ENCODE measurements at places on chromosomes 1 and 21.
A peak's percentile ranks its signal among the peaks of the same experiment; 100 is the strongest.

GRCh38 chr1:39625009-39625408 is 14.4 kb downstream of the HEYL start:
- no peak for DNase-seq

GRCh38 chr1:110011527-110012041 is 22.8 kb upstream of the STRIP1 start:
- peak; percentile 51 for DNase-seq

GRCh38 chr1:53277326-53277725 is 39.0 kb upstream of the MAGOH start:
- DNase-seq, result no peak

DNA sequence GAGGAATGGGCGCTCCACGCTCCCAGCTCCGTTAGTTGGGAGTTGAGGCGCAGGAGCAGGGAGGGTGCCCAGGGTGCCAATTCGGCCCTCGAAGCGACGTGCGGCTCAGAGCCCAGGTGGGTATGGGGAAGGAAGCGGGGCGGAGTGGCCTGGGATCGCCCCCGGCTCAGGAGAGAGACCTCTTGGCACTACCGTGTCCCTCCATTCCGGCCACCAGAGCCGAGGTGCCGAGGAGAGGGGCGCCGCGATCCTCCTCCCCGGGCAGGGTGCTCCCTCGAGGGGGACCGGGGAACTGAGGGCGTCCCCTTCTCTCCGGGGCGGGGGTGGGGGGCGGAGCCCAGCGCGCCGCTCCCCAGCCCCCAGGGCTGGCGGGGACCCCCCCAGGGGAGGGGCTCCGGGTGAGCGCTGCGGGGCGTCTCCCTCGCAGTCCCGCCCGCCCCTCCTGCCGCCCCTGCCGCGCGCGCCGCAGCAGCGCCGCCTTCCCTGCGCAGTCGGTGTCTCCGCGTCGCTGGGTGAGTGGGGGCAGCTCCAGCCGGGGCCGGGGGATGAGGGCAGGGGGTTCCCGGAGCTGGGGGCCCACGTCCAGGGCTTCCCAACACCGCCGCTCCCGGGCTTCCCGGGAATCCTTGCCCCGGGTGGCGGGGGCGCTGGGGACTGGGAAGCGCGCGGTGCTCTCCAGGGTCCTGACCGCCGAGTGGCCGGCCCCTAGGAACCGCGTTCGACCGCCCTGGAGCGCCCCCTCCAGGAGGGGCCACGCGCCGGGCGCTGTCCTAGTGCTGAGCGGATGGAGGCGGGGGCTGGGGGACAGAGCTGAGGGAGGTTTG is at the start of gene HPCA:
HPCA (plus strand) TSS at position 488 of the 824 bp plus-strand sequence. CDS start 2,408 bp downstream, outside the sequence.
- peak; percentile 34 for DNase-seq

DNA sequence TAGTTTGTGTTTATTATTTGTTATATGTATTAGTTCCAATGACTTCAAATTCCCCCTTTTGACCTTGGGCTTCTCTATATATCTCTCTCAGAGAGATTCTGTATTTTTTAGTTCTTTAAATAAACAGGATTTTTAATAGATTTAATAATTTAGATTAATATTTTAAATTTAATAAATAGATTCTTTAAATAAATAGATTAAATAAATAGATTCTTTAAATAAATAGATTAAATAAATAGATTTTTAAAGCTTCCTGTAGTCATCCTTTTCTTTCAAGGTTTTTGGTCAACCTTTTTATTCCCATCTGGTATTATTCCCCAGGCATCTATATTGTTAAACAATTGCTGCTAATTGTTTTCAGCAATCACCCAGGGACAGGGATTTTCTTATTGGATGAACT is 721.9 kb upstream of the ADAMTS5 start:
- DNase-seq, result no peak

- DNase-seq, result no peak
These were observed 94.2 kb downstream of the PLXNA2 start for GRCh38 chr1:208149776-208150514.

GRCh38 chr1:53326598-53327181 is 1.2 kb downstream of the LRP8 start:
- no peak for DNase-seq

DNA sequence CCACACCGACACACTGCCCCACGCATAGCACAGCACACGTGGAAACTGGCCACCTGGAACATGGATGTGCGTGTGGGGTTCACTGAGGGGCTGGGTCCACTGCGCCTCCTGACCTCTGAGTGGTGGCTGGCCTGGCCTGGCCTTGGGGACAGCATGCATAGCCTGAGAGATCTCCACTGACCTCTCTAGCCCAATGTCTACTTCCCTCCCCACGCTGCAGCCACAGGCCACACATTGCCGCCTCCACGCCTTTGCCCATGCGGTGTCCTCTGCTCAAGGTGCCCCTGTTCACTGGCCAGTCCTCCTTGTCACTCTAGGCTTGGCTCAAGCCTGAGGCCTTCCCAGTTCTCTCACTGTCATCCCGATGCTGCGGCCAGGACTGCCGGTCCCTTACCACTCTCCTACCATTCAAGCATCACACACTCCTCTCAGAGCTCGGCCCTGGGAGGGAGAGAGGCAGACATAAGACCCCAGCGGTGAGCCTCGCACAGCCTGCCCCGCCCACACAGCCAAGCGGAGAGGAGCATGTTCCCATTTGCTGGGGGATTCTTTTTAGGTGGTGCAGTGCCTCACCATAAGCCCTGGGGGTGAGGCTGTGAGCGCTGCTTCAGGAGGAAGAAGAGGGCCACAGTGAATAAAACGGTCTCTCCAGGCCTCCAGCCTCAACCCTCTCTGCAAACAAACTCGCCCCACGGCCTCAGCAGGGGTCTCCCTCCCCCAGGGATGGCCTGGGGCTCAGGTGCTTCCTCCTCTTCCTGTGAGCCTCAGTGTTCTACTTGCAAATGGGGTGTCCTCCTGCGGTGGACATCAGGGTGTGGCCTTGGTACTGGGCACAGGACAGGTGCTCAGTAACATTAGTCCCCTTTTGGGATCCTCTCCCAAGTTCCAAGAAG is 80.8 kb downstream of the DMRTB1 start:
- no peak for DNase-seq

DNA sequence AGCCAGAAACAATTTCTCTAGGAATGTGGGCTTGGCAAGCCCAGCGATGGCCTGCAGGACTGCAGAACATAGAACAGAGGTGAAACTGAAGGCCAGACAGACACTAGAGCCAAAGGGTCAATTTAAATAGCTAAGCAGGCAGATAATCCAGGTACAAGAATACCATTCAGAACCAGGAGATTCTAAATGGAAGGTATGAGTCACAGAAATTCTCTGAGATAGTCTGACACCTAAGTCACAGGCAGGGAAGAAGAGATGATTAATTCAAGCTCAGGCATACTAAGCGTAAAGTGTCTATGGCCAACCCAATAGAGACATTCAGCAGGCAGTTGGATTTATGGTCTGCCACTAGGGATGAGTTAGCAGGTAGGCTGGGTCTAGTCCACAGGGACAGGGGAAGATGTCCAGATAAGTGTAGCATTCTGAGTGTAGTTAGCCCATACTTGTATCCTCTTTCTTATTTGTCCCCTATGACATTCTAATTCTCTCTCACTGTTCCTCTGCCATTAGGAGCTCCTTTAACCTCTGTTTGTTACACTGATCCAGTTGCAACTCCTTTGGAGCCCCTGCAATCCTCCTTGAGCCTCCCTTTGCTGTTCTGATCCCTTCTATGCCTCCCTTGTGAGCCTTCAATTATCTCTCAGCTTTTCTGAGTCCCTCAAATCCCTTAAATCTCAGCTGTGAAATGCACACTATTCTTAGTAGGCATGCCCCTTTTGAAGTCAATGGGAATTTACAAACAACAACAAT is 383.8 kb downstream of the LMO4 start:
- no peak for DNase-seq

- peak; percentile 76 for DNase-seq
These were observed 26.1 kb downstream of the UBE2T start for GRCh38 chr1:202315576-202316168.

GRCh38 chr21:31730712-31731055 is 1.2 kb downstream of the SCAF4 start:
- DNase-seq, result no peak

DNA sequence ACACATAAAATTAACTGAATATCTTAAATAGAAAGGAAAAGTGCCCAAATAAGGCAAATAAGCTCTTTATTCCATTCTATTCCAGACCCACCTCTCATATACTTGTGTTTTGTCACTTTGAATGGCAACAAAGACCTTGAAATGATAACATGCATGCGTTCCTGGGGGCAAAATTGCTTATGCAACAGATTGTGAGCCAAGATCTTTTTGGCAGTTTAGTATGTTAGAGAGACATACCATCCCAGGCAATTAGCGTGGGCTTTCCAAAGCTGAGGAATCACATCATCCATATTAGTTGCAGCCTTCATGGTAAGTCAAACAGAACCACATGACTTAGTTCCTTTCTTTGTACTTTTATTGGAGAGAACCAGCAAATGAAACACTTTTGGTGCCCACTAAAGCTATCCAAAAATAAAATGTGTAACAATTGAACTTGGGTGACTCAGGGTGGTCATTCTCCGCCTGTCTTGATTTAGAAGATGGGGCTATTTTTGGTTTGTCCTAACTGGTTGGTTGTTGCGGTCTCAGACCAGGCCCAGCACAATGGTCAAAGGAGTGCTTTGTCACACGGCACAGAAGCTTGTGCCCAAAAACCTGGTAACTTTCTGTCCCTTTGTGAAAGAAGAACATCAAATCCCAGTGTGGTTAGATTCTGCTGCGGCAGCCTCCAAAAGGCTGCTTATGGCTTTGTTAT is 68.7 kb upstream of the ATF3 start:
- no peak for DNase-seq

DNA sequence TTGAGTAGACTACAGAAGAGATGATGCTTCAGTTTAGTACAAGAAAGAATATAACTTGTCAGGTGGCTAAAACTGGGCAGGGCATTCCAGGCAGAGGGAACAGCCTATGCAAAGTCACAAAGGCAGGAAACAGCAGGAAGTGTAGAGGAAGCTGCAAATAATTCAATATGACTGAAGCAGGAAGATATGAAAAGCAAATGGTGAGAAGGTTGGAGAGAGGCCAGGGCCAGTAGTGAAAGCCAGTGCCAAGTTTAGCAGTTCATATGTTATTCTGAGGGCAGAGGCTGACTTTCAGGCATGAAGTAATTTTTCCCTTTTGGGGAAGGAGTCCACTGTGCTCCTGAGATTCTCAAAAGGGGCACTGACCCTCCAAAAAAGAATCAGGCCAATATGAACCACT is 8.0 kb upstream of the YBX1 start:
- DNase-seq, result no peak

DNA sequence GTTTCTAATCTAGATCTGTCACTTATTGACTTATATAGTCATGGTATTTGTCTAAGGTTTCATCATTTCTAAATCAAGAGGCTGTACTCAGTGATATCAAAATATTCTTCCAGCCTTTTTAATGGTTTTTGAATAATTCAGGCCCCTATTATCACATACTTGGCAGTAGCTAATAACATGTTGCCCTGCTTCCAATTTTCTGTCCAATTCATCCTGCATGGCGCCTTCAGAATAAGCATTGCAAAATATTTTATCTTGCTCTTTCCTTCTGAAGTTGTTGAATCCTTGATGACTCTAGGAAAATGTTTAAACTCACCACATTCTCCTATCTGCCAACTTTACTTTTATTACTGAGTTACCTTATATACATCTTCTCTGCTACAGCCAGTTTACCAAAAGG is 517.2 kb upstream of the B3GALT2 start:
- DNase-seq, result no peak

GRCh38 chr21:37944496-37944895 is 28.2 kb upstream of the KCNJ6 start:
- DNase-seq, result no peak

DNA sequence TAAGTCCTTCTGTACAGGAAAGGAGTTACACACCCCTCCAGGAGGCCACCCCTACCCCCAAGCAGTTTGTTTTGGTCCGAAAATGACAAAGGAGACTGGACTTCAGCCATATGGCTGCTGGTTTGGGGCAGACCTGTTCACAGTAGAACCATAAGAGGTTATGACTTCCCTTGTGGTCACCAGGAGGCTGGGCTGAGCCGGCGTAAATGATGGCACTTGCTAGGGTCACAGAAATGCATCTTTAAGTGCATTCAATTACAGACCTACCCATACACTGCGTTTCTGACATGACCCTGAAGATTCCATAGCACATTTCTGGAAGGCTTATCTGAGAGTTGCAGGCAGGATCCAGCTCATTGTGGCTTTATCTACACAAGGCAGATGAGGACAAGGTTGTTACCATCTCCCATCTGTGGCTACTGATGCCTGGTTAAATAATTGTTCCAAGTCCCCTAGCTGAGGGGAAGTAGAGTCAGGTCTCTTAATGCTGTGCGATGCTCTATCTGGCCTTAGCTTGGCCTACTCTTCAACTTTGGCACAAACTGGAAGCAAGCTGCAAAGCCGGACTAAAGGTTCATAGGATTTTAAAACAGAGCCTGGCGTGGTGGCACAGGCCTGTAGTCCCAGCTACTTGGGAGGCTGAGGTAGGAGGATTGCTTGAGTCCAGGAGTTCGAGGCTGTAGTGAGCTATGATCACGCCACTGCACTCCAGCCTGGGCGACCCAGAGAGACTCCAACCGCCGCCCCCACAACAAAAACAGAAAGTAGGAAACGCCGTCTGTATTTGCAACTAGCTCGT is 1.7 kb upstream of the TRIM67 start:
- no peak for DNase-seq

DNA sequence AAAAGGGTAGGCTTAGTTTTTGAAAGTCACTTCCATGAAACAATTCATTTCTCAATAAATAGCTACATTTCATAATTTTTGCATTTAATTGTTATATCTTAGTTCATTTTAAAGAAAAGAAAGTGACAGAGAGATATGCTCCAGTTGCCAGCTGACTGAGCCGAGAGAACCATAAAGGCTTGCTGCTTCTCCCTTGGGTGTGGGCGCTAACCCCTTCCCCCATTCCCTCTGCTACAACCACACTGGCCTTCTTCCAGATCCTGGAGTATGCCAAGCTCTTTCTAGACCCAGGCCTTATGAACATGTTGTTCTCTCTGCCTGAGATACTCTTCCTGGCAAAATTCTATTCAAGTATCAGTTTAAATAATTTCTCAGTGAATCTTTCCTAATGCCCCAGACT is 12.3 kb downstream of the SORT1 start:
- DNase-seq, result no peak

- peak; percentile 10 for DNase-seq
These were observed 2.6 kb downstream of the TMEM51 start for GRCh38 chr1:15155888-15156741.

DNA sequence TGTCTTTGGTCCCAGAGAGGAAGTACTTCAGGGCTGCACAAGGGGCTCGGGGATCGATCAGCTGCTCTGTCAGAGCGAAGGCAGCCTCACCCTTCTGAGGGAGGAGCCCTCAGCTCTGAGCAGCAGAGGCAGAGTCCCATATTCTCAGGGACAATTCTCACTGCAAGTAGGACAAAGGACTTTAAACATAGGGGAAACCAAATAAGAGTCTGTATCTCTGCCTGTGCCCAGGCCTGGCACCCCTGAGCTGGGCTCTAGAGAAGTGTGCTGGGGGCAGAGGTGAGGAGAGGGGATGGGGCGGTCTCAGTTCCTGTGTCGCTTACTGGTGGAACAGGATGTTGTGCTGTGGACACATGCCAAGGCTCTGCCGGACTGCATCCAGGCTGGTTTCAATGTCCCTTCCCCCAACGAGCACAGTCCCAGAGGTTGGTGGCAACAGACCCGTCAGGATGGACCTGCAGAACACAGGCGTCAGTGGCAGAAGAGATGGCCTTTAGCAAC is 76.6 kb downstream of the ABCA4 start:
- no peak for DNase-seq
